Hematopoietic multipotent progenitor cell treated with erythropoietin and hydrocortisone succinate and interleukin-3 and kit ligand, for 17 days (in vitro differentiated cells): ENCODE measurements at places on chromosomes 3 and 15.

DNA sequence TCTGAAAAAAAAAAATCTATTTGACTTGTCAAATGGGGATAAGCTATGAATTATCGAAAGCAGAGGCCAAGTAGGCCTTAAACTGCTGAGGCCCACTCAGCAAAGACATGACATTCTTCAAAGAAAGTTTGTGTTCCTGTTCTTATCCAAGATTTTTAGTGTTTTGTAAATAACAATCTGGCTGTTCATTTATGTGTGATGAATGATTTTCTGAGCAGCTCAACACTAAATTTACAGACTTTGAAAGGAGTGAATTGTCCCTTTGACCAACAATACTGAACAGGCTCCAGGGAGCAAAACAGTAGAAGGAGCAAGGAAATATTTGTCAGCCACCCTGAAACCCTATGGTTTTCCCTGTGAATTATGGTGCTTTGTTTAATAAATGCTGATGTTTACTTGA lies 512.6 kb upstream of the NAALADL2 start:
- no peak for DNase-seq

- no peak for DNase-seq
Observed at GRCh38 chr15:59538494-59538893, 73.1 kb upstream of the GCNT3 start.

DNA sequence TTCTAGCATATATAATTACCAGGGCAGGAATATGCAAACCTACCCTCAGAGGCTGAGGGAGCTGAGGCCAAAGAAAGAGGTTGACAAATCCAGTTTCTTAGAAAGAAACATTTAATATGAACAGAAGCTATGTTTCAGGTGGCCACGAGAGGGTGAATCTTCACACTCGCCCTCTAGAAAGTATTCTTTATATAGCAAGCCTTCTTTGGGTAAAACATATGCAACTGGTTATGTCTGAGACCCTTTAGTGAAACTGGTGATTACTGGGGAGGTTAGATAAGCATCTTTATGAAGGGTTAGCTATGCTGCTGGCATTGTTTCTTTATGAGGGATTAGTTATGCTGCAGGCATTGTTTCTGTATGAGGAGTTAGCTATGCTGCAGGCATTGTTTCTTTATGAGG lies 50.7 kb upstream of the GOLGA6L2 start:
- DNase-seq, result no peak

DNA sequence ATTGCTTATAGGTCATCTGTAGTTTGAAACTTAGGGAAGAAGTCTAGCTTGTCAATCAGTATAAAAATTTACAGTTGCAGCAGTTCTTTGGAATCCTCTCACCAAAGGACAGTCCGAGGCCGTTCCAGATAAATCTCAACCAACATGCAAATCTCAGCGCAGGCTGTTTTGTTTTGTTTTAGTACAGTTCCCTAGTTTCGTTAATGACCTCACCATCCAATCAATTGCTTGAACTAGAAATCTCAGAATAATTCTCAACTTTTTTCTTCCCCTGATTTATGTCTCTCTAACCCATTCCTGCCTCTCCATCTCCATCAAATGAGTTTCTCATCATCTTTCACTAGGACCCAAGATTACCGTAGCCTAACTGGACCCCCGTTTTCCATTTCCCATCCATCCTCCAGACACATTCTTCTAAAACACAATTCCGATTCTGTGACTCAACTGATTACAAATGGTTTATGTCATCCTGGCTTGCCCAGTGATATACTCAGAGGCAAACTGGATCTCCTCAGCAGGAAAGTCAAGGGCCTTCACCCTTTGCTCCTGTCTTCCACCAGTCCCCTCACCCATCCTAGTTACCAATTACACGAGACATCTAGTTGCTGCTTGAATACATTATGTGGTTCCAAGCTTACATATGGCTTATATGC lies 1.3 kb downstream of the SMCO1 start:
- DNase-seq, result no peak

- no peak for DNase-seq
Observed at GRCh38 chr3:8765528-8765927, 3.9 kb downstream of the OXTR start.

DNA sequence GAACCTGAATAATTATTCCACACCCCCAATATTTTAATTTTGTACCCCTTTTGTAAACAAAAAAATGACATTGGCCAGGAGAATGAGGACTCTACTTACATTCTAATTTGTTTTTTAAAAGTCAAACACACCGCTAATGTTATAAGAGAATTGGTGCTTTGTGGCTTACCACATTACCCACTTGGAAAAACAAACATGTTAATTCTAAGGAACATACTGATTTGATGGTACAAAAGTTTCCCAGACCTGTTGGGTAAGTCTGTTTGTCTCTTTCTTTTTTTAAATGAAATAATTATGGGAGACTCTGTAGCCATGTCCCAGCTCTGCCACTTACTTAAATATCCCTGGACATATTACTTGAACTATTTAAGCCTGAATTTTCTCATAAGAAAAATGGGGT lies 352.5 kb upstream of the C2CD4B start:
- DNase-seq, result no peak

DNA sequence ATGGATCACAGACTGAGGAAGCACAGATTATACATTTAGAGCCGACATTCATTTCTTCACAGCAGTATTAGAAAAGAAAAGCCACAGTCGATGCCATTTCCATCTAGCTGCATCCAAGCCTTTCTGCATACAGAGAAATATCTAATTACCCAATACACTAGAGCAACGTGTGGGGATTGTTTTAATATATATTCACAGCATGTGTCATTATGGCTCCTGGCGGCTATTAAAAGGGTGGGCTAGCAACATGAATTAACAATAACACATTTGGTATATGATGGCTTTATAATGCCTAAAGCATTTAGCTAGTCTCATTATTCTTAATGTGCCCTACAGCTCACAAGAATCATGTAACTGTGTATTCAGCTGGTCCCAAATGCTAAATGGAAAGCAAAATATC lies 1030.5 kb downstream of the FHIT start:
- no peak for DNase-seq

DNA sequence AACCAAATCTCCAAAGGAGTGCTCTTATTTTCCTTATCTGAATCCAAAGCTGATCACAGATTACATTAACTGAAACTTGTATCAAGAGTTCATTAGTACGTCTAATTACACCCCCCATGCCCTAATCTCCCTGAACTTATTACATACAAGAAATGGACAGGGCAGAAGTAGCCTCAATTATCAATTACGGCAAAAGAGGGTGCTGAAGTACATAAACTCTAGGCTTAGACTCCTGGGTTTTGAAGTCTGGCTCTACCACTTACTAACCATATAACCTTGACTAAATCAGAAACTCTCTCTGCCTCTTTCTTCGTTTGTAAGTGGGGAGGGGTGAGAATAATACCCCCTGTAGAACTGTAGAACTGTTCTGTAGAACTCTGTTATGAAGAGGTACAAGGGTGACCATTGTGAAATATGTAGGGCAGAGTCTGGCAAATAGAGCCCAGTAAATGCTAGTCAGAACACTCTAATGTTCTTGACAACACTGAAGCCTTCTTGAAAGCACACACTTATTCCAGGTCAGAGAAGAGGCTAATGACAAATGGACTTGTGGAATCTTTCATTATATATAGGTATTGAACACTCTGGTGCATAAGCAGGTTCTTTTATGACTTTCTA lies 19.6 kb upstream of the OR5K4 start:
- DNase-seq, result no peak

DNA sequence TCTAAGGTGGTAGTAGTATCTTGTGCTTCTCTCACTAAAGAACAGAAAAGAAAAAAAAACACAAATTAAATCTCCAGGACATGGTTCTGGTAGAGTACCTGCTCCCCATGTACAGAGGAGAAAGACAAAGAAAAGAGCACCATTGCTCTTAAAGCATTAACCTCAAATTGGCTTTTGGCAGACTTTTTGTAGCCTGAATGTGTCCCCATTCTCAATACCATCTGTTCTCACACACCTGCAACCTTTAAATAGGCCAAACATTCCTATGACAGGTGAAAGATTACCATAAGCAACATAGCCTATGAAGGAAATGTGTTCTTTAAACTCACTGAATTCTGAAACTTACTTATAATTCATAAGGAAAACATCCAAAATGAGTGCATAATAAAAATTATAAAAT lies 68.0 kb downstream of the TIPARP start:
- no peak for DNase-seq

- peak; percentile 18 for DNase-seq
Observed at GRCh38 chr3:81581966-81582599, 179.4 kb downstream of the GBE1 start.

- DNase-seq, result no peak
Observed at GRCh38 chr3:149371001-149371722, 6.3 kb downstream of the TM4SF1 start.

- DNase-seq, result no peak
Observed at GRCh38 chr15:43702174-43702573, 8.5 kb downstream of the CKMT1A start.

DNA sequence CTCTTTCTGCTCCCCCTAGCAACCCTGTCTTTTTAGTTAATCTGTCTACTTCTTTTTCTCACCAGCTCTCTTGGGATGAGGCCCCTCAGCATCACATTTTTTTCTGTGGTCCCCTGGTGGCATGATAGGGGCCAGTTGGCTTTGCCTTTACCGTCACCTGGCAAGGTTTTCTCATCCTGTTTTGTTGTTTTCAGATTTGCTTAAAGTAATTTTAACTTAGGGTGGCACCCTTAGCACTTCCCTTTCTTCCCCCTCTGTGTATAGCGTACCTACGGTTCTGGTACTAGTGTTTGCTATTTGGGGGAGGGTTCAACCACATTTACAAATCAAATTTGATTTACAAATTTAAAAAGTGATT lies 35.6 kb downstream of the PDCD6IP start:
- no peak for DNase-seq

GRCh38 chr3:171661484-171661883 lies 148.8 kb downstream of the PLD1 start:
- DNase-seq, result no peak

- DNase-seq, result no peak
Observed at GRCh38 chr3:99945328-99945995, 127.8 kb downstream of the CMSS1 start.

DNA sequence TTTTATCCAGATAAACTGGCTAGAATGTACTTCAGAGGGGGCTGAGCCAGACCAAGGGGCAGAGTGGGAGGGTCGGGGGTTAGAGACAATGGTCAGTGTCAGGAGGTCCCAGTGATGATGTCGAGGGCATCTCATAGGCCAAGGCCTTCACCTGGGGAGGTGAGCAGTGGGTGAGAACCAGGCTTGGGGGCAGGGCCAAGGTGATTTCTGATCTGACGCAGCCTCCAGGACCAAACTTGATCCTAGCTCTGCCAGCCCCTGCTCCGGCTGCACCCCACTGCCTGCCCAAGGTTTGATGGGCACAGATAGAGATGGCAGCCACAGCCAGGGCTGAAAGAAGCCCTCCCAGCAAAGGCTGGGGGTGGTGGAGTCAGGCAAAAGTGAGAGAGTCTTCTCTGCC lies 14.9 kb downstream of the XYLB start:
- DNase-seq, result no peak

DNA sequence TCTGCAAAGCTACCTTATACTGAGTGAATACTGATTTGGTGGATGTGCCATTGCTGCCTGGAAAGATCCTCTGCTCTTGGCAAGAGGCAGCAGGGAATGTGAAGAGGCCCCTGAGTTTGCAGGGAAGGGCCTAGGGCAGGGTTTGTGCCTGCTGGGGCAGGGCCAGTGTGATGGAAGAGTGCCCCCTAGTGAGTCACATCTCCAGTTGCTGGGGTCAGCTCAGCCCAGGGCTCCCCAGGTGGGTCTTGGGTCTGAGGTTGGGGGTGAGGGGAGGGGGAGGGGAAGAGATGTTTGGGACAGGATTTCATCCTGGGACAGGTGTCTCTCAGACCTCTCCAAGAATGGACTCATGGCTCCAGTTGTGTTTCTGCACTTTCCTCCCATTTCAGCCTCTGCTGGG lies 4.1 kb upstream of the AMOTL2 start:
- DNase-seq, result no peak

GRCh38 chr15:26806151-26806550 lies 33.3 kb upstream of the GABRB3 start:
- DNase-seq, result no peak

- no peak for DNase-seq
Observed at GRCh38 chr3:9064850-9065249, 101.6 kb upstream of the RAD18 start.

DNA sequence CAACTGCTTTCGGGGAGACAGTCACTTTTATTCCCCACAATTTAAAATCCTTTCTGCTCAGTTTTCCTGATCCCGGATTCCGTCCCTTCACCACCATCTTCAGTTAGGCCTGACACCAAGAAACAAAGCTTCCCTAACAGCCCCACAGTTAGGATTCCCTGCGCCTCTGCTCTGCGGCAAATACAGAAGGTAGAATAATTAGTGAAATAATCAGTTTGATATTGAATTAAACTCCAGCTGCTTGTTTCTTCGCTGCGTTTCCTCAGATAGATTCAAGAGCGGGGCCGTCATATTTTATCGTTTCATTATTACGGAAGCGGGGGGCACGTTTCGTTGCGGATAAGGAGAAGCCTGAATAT lies 1.3 kb upstream of the EOMES start:
- DNase-seq, result no peak

- no peak for DNase-seq
Observed at GRCh38 chr3:149415484-149415883, 38.0 kb upstream of the TM4SF1 start.

- DNase-seq, result no peak
Observed at GRCh38 chr3:175270866-175271265, 411.7 kb downstream of the NAALADL2 start.

GRCh38 chr15:57356636-57357035 lies 19.7 kb upstream of the CGNL1 start:
- no peak for DNase-seq

GRCh38 chr3:122975163-122975923 lies 52.2 kb downstream of the SEMA5B start:
- no peak for DNase-seq

DNA sequence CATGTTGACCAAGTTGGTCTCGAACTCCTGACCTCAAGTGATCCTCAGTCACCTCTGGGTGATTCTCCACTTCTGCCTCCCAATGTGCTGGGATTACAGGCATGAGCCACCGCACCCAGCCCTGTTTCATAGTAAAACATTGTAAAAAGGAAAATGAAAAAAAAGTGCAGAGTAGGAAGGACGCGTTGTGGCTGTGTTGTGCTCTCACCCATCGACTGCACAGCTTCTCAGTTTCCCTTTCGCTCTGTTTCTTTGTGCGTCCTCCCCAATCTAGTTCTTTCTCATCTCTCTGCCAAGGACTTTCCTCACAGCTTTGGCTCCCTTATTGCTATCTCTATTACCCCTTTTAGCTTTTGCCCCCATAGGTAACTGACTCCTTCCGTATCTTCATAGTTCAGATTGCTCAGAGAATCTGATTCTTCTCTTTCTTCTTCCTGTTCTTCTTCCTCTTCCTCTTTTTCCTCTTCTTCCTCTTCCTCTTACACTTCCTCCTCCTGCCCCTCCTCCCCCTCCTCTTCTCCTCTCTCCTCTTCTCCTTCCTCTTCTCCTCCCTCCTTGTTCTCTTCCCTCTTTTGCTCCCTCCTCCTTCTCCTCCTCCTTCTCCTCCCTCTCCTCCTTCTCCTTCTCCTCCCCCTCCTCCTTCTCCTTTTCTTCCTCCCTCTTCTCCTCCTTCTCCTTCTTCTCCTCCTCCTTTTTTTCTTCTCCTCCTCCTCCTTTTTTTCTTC lies 81.1 kb upstream of the VGLL4 start:
- DNase-seq, result no peak
